ENCODE measurements at places on chromosomes 2 and 18.

- no peak for DNase-seq
Observed at GRCh38 chr2:181174611-181175580, 194.5 kb downstream of the UBE2E3 start.

DNA sequence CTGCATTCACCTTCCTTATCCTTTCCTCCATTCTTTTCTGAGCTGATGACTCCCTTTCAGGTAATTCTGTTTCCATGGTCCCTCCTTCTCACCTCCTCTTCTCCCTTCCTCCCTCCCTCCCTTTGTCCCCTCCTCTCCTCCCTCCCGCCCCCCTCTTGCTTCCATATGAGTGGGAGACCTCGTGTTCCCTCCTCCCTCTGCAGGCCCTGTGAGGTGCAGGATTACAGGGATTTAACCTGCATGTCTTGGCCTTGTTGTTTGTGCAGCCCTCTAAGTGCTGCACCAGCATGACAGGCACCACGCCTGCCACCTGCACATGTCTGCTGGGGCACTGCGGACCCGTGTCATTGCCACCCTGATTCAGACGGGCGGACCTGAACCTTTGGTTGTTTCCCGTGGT lies 103.1 kb downstream of the SNTG2 start:
- DNase-seq, result no peak

- no peak for DNase-seq
Observed at GRCh38 chr18:10442551-10442971, 11.9 kb upstream of the APCDD1 start.

DNA sequence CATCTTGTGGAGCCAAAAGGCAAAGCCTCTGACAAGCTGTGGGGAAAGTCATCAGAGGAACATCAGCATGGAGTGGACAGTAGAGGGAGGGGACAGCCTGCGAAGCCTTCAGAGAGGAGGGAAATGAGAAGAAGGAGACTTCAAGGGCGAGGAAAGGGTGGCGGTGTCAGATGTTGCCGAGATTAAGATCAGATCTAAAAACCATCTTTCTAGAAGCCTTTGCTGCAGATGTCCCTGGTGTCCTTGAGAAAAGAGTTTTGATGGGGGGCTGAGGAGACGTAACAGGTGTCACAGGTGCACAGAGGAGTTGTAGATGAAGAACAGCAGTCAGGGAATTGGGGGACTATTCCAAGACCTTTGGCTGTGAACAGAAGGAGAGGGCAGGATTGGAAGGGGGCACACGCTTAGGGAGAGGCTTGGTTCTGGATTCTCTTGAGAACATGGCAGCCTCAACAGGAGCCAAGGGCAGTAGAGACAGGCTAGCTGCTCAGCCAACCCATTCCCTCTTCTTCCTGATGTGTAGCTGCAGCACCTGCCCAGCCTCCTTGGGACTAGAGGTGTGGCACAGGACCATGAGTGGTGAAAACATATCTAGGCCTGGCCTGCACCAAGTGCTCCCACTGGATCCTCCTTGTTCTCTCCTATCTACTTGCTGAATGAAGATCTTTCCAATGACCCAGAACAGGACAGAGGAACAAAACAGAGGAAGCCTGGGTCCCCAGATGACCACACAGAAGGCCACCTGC lies 22.7 kb upstream of the NCL start:
- no peak for DNase-seq

- DNase-seq, result no peak
Observed at GRCh38 chr18:13425357-13426091, 207.0 kb downstream of the LDLRAD4 start.

DNA sequence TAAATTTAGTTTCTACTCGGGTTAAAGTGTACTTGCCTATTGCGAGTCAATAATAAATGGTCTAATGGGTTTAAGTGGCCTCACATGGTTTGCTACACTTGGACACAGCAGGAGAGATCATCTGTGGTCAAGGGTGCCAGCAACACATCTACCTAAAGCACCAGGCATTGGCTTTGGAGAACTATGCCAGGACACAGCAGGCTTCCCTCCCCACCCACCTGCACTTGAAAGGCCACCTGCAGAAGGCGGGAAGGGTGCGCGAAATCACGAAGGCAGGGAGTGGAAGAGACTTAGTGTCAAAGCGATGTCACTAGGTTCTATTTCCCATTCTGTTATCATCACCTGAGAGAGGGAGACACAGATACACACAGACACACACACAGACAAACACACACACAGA lies 44.5 kb downstream of the MYT1L start:
- DNase-seq, result no peak

GRCh38 chr2:130963196-130963848 lies 126.6 kb downstream of the ARHGEF4 start:
- no peak for DNase-seq

DNA sequence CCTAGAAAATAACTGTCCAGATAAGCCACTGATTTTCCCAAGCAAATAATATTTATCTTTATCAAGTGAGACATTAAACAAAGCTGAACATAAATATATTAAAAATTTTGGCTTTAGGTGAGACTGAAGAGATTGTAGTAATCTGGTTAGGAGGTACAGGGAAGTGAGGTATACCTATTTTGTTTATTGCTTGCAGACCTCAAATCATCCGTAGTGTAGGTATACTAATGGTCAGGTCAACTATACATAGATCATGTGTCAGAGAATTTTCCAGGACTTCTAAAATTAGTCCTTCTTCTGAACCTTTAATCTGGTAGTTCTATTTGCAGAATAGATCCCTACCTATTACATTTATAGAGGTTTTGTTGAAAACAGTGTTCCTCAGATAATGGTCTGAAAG lies 41.5 kb downstream of the SP140 start:
- DNase-seq, result no peak

GRCh38 chr2:102667072-102667471 lies 47.7 kb downstream of the SLC9A2 start:
- no peak for DNase-seq

- DNase-seq, result no peak
Observed at GRCh38 chr2:42001711-42002201, 46.1 kb upstream of the PKDCC start.

- DNase-seq, result no peak
Observed at GRCh38 chr2:172021955-172022354, 22.2 kb downstream of the METAP1D start.

DNA sequence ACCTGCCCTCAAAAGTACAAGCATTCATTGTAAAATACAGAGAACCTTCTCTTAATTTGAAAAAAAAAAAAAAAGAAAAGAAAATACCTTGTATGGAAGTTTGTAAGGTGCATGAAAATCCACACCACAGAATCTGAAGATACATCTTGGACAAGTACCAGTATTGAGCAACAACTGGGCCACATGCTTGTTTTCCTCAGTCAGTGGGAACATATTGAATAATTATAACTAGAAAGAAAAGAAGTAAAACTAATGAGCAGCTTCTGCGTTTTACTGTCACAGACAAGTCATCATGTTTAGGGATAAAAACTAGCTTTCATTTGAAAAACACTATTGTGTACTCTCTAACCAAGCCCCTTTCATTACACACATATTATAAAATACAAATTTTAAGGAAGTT lies 5.8 kb upstream of the PEX13 start:
- DNase-seq, result no peak

- DNase-seq, result no peak
Observed at GRCh38 chr2:50263728-50264127, 768.2 kb downstream of the NRXN1 start.

- peak; percentile 41 for DNase-seq
Observed at GRCh38 chr2:149561309-149561926, 26.2 kb downstream of the MMADHC start.

GRCh38 chr2:212495046-212495445 lies 43.6 kb downstream of the ERBB4 start:
- DNase-seq, result no peak

DNA sequence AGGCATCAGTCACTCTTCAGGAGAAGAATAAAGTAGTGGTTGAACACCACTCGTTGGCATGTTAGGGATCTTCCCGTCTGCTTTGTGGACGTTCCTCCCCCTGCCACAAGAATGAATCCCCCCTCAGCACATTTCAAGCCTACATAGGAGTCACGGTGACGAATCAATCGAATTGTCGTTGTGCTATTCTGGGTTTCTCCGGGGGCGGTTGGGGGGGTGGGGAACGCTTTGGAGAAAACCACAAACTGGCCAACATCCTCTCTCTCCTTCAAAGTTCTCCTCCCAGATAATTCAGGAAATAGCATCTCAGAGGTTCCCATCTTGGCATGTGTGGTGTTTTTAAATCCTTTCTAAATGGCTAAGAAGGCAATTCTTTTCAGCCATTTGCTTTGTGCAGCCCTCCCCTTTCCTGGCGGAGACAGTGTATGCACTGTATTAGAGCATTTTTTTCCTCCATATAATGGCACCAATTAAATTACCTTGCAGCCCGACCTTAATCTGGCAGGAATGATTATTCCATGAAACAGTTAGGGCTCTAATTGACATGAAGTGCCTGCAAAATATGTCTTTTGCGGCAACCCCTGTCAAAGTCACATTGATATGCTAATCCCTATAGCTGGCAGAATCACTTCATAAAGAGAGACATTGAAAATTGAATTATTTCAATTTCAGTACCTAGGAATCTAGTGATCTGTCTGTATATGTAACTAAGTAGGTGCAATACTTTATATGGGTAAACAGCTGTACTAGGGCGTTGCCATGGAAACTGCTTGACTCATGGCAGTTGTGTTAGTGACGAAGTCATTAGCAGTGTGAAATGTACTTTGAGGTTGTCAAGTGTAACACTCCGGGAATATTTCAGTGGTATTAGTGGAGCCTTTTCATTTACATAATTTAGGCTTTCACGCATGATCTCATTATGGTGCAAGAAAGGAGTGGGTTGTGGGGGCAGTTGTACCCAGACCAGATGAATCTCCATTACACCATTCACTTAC lies 323.4 kb upstream of the SLC14A2 start:
- no peak for DNase-seq

- no peak for DNase-seq
Observed at GRCh38 chr2:218291318-218292047, 820 bp downstream of the TMBIM1 start.

DNA sequence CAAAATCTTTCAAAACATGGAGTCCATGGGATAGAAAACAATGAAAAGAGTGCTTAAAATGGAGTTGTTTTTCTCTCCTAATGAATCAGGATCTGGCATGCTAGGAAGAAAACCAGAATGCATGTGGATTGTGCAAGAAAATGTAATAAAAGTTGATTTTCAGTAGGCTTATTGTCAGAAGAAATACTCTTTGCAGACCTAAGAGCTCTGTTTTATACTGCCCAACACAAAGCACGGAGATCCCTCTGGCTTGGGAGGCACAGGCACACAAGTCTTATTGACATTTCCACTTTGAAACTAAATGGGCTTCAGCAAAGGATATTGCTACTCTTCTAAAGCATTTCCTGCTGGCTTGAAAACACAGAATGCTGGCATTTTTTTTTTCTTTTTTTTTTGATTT lies 15.5 kb upstream of the DAPL1 start:
- no peak for DNase-seq

DNA sequence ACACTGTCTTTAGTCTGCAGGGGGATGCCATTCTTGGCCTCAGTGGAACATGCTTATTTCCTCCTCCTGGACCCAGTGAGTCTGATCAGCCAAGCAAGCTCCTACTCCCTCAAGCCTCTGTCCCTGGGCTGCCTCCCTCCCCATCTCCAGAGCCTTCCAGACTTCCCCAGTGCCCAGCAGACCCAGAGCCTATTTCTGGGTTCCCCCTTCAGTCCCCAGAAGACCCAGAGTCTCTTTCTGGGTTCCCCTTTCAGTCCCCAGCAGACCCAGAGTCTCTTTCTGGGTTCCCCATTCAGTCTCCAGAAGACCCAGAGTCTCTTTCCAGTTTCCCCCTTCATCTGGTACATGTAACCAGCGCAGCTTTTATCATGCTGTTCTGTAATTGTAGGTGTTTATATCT lies 17.0 kb upstream of the PKDCC start:
- no peak for DNase-seq

- DNase-seq, result no peak
Observed at GRCh38 chr2:28394997-28395333, 2.3 kb downstream of the FOSL2 start.

DNA sequence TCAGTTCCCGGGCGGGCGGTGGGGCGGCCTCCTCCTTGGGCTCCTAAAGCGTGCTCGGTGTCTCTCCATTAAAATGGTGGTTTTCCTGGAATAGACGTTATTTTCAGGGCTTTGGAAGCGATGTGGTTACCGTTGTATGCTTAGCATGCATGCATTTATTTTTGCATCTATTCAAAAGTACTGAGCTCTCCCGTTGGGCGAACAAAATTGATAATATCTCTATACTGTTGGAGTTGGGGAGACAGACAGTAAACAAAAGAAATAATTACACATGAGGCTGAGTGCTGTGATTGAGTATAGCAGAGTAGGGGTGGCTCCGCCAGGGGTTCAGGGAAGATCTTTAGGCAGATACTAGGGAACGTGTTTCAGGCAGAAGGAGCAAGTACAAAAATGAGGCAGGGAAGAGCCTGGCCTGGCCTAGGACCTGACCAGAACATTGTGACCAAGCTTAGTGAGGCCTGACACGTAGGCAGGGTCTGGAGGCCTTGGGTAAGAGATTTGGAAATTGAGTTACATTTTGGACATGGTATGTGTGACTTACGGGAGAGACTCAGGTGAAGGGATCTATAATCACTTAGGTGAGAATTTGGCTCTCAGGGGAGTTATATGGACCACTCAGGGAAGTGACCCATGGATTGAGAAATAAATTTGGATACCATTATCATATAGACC lies 674 bp downstream of the NCAPH start:
- DNase-seq, result no peak

- no peak for DNase-seq
Observed at GRCh38 chr2:190655570-190655969, 6.7 kb downstream of the NAB1 start.

- no peak for DNase-seq
Observed at GRCh38 chr2:179336782-179337534, 72.3 kb upstream of the SESTD1 start.

GRCh38 chr2:11866358-11867335 lies 120.2 kb downstream of the LPIN1 start:
- peak; percentile 39 for DNase-seq

GRCh38 chr18:60466677-60467076 lies 94.1 kb upstream of the MC4R start:
- no peak for DNase-seq

GRCh38 chr2:171210864-171211431 lies 50.3 kb upstream of the TLK1 start:
- DNase-seq, result peak; percentile 34

DNA sequence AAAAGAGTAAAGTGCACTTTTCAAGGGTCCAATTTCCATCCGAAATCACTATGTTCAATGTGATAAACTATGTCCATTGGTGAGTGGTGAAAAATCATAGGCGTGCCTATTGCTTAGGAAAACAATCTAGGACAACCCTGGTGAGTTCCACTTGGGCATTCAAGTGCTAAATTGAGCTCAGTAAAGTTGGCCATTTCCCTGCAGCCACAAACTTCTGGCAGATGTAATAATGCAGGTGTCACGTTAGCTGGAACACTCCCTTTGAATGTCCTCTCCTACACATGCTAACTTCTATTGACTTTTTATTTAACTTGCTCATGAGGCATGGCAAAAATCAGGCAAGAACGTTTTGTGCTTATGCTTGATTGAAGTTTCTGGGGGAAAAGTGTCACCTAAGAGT lies 67.1 kb downstream of the CPS1 start:
- DNase-seq, result no peak
